Fibroblast of skin of abdomen (primary cell): ENCODE measurements at places on chromosomes 11 and 22.

DNA sequence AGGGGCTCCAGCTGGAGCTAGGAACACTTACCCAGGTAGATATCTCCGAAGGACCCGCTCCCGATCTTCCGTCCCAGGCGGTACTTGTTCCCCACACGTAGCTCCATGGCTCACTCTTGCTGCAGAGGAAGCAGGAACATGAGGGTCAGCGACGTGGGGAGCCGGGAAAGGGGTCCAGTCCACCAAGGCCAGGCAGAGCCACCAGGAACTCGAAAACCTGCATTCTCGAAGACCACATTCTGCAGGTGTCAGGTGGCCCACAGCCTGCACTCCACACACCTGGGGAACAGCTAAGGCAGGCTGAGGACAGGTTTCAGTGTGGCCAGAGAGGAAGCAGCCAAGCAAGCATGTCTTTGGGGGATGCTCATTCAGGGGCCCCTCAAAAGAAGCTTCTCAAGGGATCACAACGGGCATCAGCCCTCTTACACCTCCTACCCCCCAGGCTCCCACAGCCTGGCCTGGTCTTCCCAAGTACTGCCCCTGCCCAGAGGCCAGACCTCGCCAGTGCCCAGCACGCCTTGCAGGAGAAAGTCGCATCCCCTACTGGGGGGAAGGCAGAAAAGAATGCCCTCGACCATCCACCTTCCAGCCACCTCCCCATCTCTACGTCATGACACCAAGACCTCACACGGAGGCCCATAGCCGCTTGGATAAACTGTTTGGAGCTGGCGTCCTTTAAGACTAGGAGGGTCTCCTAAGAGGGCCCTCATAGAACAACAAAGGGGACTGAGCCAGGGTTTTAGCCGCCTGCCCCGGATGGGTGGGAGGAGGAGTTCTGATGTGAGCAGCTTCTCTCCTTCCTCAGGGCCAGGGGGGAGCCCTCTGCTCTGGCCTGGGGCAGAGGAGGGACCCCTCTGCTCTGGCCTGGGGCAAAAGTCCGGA, 2.9 kb downstream of the CSNK1E start:
- DNase-seq: peak; percentile 32

DNA sequence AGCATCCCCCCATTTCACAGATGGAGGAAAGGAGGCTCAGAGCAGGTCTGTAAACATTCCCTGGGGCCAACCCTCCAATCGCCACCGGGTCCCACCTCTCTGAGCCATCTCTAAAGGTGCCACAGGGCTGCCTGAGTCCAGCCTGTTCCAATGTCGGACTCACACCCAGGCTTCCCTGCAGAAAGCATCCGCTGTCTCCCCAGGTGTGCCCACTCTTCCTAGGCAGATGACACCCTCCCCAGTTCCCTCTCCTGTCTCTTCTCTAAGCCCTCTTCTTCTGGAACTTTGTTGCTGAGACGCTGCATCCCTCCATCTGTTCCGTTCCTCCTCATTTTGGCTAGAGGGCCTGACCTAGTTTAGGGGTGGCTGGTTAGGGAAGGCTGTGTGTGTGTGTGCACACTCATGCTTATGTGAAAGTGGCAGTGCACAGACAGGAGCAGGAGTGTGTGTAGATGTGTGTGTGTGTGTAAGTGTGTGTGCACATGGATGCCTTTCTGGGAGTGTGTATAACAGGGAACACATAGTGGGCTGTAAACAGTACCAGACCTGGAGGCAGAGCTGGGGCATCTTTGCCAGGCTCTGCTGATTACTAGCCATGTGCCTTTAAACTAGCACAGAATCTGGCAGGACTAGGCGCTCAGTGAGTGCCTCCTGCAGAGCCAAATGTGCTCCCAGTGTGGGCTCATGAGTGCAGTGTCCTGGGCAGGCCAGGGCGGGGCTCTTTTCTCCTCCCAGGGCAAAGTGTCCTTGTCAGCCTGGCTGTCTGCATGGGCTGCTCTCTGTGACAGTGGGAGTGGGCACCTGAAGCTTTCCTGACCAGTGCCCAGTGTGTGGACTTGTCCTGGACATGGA, 77.3 kb upstream of the NECTIN1 start:
- DNase-seq: no peak

DNA sequence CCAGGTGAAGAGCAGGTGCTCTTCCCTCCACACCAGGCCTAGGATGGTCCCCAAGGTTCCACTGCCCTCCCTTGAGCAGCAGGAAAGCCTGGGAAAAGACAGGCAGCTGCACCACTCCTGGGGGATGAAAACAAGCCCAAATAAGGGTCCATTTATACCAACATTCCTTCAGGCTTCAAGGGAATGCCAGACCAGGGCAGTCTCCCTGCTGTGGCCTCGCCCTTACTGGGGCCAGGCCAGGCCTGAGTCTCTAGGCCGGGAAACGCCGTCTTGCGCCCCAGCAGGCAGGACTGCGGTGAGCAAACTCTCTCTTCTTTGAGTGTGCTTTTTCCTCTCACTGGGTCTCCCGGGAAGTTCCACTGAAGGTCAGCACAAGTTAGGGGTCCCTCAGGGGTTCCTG, 443.5 kb downstream of the SOX6 start:
- DNase-seq: no peak

- peak; percentile 99 for DNase-seq
These were observed 217.7 kb upstream of the CTSC start for GRCh38 chr11:88555018-88555828.

GRCh38 chr11:73969991-73970800, 12.4 kb downstream of the UCP2 start:
- DNase-seq: no peak

- no peak for DNase-seq
These were observed 3.3 kb upstream of the EPS8L2 start for GRCh38 chr11:702462-703461.

- DNase-seq: no peak
These were observed 107.8 kb upstream of the CHORDC1 start for GRCh38 chr11:90330632-90331031.

- DNase-seq: no peak
These were observed at the start of gene SPI1 for GRCh38 chr11:47378010-47378835. Gene SPI1 (minus strand): TSS chr11:47378547. CDS start chr11:47378353, 194 bp downstream.

DNA sequence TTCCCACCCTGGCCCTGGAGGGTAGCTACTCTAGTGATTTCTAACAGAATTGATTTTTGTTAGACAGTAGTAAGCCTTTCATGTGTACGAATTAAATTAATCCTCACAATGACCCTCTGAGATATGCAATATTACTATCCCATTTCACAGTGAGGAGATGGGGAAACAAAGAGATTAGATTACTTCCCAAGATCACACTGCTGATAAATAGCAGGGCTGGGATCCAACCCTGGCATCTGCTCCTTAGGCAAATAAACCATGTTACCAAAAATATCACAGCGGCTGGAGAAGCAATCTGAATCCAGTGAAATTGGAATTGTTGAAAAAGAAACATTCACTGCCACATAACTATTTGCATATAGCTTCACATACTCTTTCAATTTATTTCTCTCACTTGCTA, 12.8 kb upstream of the CAVIN3 start:
- no peak for DNase-seq

GRCh38 chr11:44574610-44575287, 9.3 kb downstream of the CD82 start:
- DNase-seq: peak; percentile 95

- DNase-seq: no peak
These were observed 1.2 kb downstream of the DDX6 start for GRCh38 chr11:118789501-118790356.

- DNase-seq: peak; percentile 16
These were observed 13.7 kb downstream of the APBB1 start for GRCh38 chr11:6405052-6405667.

- no peak for DNase-seq
These were observed 46.2 kb upstream of the CTTN start for GRCh38 chr11:70352100-70352499.

DNA sequence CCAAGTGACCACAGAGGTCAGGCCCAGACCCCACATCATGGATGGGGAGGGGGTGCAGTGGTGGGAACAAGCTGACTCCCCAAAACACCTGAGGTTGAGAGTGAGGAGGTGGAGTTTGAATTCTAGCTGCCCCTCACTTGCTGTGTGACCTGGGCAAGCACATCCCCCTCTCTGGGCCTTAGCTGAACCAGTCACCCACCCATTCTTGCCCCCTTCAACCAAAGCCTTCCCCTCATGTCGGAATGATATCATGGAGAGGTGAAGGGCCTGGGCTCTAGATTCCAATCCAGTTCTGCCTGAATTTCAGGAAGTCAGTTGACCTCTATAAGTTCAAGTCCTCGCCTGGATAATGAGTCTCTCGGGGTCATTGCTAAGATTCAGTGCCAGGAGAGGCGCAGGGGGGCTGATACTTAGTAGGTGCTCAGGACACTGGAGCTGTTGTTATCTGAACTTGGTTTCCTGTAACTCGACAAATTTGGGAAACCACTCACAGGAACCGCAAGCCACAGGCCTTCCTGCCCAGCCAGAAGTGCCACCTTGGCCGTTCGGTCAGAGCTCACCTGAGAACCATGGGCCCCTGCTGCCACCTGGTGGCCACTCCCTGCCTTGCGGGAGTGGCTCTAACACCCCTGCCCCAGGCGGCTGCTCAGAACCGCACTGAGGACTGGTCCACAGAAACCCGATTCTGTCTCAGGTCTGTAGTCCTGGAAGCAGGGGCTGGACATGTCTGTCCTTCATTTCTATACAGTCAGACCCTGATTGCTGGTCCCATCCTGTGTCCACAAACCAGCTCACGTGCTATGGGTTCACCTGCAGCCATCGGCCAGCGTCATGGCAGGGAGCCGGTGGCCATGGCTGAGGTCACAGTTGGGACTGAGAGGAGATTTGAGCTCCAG, 6.9 kb downstream of the CDC42EP1 start:
- peak; percentile 49 for DNase-seq

DNA sequence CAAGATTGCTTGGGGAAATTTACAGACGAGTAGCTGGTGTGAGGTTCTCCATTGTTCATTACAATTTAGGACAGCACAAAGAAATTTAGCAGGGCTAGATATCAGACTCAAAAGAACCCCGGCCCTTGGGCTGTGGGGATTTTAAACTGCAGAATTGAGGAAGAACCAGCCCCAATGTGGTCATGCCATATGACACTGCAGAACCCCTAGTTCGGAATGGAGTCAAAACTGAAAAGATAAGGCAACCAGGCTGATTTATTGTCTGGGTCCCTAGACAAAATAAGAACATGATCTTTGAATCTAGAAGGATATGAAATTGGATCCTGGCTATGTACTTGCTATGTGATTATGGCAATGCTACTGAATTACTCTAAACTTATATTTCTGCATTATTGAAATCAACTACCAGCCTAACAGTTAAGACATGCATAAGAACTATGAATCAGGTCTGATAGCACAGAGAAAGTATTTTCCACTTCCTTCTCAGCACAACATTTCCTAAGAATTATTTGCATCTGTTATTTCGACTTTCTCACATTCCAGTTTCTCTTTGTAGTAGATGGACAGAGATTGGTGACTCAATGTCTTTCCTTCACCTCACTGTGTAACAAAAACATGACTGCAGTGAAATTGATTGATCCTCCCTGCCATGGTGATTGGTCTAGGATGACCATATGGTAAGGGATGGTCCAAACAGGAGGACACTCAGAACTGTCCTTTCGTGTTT, 13.2 kb downstream of the MMP3 start:
- peak; percentile 69 for DNase-seq

DNA sequence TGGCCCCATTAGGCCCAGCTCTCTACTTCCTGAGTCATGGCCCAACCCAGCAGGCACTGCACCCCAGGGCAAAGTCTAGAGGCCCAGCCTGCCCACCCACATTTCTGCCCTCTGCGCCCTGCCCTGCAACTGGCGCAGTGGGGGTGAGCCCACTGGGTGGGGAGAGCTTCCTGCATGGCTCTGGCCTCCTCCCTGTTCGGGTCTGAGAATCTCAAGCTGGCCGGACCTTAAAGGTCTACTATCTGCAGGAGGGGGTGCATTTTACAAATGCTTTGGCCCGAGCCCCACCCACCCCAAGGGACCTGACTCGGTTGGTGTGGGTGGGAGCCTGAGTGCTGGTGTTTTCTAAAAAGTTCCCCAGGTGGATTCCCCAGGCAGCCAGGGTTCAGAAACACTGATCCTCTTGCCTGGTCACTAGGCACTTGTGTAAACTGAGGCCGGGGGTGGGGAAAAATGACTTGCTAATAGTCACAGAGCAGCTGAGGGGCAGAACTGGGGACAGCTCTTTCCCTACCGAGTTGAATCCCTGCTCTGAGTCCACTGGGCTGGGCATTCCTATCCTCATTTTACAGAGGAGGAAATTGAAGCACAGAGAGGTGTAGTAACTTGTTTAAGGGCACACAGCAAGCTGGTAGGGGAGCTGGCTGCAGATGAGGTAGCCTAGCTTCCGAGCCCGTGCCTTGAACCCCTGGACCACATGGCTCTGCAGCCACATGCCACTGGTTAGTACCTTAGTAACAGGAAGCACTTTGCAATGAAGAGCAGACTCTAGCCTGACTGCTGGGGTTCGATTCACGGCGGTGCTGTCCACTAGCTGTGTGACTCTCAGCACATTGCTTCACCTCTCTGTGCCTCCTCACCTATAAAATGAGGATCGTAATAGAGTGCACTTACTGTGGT, 36.3 kb downstream of the CD82 start:
- no peak for DNase-seq

DNA sequence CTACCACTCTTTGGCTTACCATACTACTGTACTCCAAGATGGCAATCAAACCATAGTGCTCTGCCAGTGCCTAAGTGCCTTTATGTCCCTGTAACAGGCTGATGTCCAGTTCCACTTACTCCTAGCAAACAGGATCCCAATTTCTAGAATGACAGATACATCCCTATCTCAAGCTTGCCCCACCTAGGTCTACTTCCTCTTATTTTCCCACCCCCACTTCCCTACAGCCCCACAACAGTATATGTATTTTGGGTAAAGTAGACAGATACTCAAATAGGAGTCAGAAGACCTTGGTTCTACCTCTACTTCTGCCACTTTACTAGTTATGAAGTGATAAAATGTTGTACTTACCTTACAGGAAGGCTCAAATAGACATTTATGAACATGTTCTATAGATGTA, 24.1 kb downstream of the SIK3 start:
- no peak for DNase-seq
